Ovary (tissue), 10 donors: ENCODE measurements at places on chromosomes 2 and 18.

GRCh38 chr18:8707556-8708300 is 2.4 kb downstream of the MTCL1 start:
- no peak for DNase-seq

- no peak for DNase-seq
Measured at GRCh38 chr2:54574107-54574859, 118.2 kb downstream of the SPTBN1 start.

- no peak for DNase-seq
Measured at GRCh38 chr18:3875376-3875775, 425.4 kb downstream of the TGIF1 start.

GRCh38 chr18:390741-391478 is 109.6 kb downstream of the COLEC12 start:
- DNase-seq = no peak

DNA sequence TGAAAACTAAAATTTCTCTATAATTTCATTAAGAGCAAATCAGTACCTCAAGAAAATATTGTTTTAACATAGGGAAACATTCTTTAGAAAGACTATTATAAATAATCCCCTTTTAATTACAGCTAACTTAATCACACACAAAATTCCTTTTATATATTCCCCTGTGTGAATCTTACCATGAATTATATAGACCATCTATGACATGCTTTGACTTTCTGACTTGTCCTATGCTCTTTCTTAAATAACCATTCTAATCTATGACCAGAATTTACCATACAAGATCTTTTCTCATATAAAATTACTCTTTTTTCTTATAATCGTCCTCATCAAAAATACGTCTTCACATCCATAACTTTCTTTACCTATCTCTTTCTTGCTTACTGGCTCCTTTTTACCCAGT is 824.2 kb upstream of the FAM98A start:
- no peak for DNase-seq

DNA sequence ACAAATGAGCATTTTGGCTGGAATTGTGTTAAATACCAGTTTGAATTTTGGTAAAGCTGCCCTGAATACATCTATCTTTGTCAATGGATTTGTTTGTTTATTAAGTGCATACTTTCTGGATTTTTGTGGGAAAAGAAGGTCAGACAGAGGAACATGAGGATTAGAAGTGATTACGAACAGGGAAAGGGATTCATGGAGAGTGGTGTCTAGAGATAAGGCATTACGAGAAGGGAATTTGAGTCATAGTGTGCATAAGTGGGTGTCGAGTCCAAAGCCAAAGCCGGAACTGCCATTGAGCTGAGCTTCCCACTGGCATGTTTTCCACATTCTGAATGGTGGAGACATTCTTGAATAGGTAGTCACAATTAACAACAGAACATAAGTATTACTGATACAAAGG is 68.9 kb upstream of the EFEMP1 start:
- DNase-seq = no peak

- no peak for DNase-seq
Measured at GRCh38 chr2:219494952-219495530, 3.6 kb upstream of the GMPPA start.
